Activated T-helper 1 cell treated with anti-CD3 and anti-CD28 coated beads, Interleukin-2, amount 50 U/mL, for 16 hours (primary cell): ENCODE measurements at places on chromosomes 2 and 18.

GRCh38 chr2:228602288-228602687 lies 420.8 kb upstream of the SPHKAP start:
- DNase-seq: no peak

- no peak for DNase-seq
These were observed 76.9 kb upstream of the NABP1 start for GRCh38 chr2:191601060-191601459.

DNA sequence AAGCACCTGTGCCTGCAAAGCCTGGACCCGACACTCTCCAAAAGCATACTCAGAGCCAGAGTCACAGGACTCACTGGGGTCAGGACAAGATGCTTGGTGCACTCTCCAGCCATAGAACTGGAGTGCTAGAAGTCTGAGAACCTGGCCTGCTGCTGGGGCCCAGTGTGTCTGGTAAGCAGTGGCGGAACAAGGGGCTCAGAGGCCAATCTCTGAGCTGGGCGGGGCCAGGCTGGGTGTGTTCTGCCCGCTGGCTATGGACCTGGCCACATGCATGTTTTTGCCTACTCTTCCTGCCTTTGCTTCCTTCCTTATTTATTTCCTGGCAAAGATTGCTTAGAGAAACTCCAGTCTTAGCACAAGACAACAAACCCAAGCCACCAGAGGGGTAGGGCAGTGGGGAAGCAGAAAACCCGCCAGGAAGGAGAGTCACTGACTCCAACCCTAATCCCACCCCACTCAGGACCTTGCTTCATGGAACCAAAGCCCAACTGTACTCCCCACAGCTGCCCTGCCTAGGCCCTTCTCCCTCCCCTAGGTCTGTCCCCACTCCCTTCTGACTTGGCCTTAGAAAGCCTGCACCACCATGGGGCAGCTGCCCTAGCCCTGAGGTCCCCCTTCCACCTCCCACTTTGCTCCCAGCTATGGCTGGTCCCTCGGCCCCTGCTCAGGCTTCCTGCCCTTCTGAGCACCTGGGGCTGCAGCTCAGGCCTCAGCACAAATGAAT lies 315.5 kb downstream of the CELF4 start:
- no peak for DNase-seq

DNA sequence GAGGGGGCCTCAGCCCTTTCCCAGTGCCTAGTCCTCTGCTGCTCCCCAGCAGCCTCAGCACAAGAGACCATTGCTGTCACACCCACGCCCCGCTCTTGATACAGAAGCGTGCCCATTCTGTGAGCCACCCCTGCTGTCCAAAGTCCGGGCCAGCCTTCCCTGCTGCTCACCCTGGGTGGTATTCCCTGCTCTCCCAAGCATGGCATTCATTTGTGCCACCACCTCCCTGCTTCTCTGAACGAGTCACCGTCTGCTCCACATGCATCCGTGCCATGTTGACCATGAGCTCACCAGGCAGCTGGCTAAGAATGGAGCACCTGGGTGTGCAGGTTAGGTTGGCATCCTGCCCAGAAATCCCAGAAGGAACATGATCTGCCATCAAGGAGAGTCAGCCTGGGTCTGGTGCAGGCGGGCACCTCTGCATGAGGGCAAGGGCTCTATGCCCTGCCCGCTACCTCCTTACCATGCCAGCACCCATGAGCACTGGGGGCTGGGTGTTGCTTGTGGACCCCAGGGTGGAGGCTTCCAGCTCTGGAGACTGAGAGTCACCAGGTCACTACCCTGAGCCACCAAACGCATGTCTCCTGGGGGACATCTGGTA lies 63.0 kb downstream of the TWIST2 start:
- DNase-seq: no peak

DNA sequence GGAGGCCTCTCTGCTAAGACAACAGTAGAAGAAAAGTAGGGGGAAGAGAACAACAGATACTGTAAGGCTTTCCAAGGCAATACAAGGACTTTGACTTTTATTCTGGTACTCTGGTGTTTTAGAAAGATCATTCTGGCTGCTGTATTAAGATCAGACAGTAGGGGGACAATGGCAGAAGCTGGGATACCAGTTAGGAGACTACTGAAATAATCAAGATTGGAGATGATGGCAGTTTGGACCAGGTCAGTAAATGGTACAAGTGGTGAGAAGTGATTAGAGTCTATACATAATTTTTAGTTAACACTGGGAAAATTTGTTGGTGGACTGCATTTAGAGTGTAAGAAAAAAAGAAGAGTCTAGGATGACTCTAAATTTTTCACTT lies 139.7 kb downstream of the ROCK1 start:
- no peak for DNase-seq

DNA sequence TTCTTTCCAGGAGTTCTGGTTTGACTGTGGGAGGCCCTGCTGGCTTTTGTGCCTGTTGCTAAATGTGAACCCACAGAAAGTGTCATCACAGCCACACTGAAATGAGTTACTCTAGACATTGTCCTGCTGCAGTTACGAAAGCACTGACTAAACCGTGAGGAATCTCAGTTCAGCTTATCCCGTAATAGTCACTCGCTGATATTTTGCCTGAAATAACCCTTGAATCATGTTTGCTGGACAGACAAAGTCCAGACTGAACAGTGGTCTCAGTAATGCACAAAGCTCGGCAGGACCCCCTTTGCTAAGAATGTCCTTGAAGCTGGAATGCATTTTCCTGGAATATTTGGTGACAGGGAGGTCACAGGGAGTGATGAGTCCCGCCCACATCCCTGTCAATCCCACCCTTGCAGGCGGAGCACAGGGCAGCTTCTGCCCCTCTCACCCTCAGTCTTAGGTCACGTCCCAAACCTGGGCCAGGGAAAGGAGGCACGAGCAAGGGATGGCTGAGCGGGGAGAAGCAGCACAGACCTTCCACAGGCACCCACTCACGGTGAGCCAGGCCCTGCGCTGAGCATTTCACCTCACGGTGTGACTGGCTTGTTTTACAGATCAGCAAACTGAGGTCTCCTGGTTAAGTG lies 53.4 kb downstream of the ADI1 start:
- no peak for DNase-seq
